ENCODE measurements at places on chromosomes 2 and 18.

DNA sequence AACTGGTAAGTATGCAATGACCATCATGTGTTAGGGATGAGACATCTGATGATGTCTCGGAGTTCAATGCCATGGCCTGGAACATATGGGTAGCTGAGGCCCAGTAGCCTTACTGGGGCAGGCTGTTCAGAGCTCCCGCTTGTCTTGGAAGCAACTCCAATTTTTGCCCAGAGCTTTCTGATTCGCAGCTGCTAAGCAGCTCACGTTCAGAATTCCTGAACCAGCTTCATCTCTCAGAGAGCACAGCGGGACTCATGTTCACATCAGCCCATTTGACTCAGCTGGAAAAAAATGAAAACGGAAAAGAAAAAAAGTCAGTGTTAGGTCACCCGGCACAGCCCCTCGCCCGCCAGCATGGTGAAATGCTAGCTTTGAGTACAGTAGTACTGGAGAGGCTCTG, 16.8 kb upstream of the LRATD1 start:
- DNase-seq, result no peak

DNA sequence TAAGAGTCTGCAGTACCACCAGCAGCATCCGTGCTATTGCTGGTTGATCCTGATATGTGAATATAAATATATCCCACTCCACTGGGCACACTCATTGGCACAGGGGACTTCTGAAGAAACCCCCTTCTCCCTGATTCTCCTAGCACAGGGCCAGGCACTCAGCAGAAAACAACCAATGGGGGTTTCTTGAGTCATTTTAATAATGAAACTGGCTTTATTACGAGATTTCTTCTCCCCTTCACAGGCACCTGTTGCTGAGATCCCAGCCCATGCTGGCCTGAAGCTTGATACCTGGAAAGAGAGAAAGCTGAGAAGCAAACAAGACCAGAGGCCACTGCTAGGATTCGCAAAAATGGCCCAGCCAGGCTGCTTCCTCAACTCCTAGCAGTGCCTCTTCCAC, 17.9 kb upstream of the CYRIA start:
- no peak for DNase-seq

GRCh38 chr2:39512434-39512935, 75.4 kb upstream of the MAP4K3 start:
- no peak for DNase-seq

DNA sequence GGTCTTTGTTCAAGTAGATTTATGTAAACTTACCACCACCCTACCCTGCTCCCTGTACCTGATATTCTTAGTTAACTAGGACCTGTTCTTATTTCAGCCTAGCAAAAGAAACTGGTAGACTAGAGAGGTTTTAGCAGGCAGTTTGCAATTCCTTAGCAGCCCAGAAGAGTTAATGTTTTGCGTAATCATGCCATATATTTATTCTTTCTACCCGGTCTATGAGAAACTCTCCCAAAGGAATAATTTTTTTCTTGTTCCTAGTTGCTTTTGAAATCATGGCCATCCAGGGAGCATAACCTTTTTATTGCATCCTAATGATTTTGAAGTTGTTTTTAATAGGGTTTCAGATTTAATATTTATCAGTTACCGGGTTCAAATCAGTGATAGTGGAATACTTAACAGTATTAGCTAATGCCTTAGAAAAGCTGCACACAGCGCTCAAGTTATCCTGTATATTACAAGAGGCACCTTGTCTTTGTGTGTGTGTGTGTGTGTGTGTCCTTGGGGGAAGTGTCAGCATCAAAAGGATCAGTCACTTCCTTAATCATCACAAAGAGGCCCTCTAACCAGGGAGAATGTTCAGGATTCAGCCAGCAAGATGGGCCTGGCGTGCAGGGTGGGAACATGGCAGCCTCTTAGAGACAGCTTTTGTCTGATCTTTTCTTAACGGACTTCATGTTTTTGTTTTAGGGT, 52.9 kb downstream of the CABLES1 start:
- DNase-seq, result no peak

GRCh38 chr2:149926149-149926548, 338.6 kb upstream of the MMADHC start:
- no peak for DNase-seq

GRCh38 chr2:137921105-137921880, 43.0 kb upstream of the HNMT start:
- no peak for DNase-seq

DNA sequence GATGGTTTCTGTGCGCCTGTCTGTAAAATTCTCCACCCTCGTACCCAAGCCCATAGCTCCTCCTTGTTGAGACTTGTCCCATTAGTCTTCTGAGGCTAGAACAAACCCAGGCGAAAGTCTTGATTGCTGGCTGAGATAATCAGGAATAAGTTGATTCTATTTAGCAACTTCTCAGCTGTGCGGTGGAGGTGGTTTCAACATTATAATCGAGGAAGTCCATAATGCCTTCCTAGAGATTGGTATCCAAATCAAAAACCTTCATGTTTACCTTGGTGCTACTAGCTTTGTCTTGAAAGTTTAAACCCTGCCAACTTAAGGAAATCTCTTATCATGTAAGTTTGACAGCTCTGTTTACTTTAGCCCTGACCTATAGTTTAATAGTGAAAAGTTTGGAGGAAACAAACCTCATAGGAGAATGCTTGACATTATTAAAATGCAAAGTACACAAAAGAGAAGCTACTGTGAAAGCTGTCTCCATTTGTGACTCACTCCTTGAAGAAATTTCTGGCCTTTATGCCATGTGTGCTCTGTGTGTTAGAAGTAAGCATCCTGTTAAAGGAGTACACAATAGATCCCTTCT, 36.6 kb upstream of the DSC1 start:
- no peak for DNase-seq

DNA sequence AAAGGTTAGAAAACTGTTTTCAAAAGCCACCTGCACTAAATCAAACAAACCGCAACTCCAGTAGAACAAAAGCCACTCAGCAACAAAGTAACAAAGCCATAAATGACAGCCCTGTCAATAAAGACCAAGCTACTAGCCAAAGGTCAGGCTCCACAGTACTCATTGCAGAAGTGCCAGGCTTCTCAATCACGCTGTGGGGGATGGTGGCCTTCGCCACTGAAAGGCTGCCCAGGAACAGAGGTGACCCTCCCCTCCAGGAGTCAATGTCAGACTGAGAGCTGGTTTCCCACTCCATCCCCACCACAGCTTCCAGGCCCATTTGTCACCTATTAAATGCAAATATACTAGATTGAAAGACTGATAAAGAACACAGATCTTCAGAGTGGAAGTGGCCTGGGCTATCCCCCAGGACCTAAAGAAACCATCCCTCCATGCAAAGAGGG, 5.9 kb downstream of the ATP8B1 start:
- no peak for DNase-seq

GRCh38 chr2:152566728-152567069, 150.6 kb downstream of the PRPF40A start:
- no peak for DNase-seq

DNA sequence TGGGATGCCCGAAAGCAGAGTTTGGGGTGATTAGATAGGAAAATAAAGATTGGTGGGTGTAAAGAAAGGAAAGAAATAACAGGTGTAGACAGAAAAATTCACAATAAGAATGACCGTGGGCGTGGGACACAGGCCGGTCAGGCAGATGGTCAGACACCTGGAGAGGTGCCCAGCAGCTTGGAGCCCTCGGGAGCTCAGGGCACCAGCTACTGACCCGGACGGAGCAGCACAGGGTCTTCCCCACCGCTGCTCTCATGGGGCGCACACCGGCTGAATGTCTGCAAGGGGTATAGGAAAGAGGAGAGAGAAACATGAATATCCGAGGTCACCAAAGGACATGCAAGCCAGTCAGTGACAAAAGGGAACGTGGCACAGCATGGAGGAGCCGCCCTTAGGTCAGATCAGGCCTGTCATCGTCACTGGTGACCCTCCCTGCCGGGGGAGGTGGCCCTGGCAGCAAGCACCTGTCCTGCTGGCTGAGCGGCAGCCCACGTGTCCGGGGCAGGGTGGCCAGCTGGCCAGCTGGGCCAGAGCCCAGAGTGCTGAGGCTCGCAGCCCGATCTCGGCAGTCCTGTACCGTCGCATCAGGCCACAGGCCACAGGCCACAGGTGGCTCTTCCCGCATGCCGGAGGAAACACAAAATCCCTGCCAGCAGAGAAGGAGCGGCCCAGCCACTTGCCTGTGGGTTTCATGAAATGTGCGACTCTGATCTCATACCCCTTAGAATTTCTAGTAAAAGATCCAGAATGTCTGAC, 112.0 kb upstream of the NDUFV2 start:
- no peak for DNase-seq

DNA sequence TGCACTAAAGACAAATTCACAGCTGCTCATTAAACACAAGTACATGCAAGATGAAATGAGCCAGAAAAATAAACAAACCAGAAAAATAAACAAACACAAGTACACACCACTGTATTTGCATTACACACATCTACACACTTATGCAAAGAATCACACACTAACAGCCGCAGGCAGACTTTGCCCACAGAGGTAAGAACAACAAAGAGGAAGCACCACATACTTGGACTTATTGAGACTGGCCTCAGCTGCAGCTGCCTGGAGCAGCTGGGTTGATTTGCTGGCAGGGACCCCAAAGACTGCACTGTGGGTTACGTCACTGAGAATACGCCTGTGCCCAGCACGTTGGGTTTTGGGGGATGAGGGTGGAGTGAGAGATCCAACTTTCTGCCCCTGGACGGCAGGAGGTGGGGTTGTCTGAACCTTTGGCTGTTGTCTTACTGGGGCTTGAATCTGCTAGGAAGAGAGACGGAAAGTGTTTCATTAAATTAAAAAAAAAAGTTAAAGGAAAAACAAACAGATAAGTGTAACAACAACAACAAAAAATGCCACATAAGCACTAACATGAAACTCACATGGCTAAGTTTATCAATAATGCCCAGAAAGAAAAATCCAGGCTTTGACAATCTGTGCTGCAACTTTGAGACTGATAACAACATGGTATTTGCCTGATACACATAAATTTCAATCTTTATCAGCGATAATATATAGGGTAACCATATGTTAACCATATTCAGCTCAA, 71.9 kb upstream of the NFU1 start:
- no peak for DNase-seq

DNA sequence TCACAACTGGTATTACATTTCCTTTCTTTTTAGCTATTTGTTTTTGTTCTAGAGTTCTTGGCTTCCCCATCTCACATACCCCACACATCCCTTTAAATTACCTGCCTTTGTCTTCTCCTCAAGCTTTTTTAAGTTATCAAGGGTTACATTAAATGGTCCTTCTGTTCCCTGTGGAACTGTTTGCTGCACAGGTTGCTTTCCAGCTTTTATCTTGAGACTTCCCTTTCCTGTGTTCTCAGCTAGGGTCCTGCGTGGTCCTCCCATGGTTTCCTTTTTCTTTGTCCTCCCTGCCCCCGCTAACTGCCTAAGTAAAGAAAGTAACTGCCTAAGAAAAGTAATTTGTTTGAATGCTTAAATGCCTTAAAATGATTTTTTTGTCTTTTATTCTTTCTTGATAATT, 66.8 kb downstream of the EPB41L5 start:
- no peak for DNase-seq

DNA sequence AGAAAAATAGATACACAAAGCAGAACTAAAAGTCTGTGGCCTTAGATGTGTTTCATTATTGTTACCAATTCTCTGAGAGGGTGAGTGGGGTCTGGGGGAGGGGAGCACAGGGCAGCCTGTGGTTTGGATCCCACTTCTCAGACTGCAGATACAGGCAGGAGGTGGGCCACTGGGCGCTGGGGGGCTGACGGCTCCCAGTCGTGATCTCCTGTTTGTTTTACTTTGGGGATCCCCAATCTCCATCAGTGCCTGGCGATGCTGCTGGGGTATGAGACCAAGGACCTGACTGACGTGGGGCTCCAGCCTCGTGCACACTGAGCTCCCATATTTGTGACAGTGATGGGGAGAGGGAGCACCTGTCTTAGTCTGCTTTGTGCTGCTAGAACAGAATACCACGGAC, 54.9 kb downstream of the EDAR start:
- DNase-seq, result no peak

DNA sequence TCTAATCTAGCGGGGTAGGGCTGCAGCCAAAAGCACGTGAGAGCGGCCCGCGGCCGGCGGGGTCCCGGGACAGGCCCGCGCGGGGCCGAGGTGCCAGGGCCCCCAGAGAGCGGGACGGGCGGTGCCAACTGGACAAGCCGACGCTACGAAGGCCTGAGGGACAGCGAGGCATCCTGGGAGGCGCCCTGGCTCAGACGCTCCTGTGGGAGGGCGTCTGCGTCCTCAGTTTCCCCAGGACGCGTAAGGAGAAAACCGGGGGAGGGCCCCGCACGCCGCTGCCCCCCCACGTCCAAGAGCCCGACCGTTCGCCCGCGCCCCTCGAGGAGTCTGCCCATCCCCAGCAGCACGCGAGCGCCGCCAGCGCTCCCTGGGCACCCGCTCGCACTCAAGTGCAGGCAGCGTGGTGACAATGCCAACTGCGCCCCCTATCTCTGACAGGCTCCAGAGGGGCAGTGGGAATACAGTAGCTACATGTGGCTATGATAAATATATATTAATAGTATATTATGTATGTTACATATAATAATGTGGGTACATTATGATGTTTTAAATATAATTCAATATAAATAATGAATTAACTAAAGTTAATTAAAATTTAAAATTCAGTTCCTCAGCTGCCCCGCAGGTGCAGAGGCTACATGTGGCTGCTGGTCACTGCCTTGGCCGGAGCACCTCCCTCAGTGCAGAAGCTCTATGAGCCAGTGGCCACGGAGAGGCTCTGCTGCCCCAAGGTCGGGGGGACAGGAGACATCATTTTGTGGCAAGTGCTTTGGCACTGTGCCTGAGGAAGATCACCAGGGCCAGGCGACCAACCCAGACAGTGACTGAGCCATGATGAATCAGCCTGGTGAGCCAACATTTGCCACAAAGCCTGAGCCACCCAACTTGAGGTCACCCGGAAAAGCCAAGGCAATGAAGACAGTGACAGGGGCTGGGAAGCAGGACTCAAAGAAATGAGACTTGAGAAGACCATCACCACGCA, 5.5 kb upstream of the SFT2D3 start:
- no peak for DNase-seq

- DNase-seq, result no peak
These were observed 155.3 kb upstream of the CDH19 start for GRCh38 chr18:66759050-66759828.

GRCh38 chr2:206250041-206250897, 24.2 kb upstream of the ZDBF2 start:
- no peak for DNase-seq

GRCh38 chr2:112710956-112711750, 9.7 kb upstream of the NT5DC4 start:
- DNase-seq, result no peak

GRCh38 chr2:38398739-38399138, 21.7 kb upstream of the ATL2 start:
- no peak for DNase-seq

DNA sequence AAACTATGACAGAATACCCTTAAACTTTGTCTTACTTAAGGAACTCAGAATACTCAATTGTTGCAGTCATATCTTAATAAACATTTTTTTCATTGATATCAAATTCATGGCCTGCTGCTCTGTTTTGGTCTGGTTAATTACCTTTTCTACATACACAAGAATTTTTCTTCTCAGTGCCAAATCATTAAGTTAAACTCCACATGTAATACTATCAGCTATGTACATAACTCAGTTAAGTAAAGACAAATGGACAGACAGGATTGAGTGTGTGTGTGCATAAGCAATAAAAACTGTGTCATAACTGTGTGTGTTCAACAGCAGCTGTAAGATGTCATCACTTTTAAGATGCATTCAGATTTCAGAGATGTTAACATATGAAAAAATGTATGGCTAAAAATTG, 34.4 kb downstream of the VRK2 start:
- DNase-seq, result no peak

All from stimulated activated CD8-positive, alpha-beta memory T cell treated with anti-CD3 and anti-CD28 coated beads, Interleukin-7, amount 100 ng/mL, for 1 hour (primary cell).